ENCODE measurements at places on chromosomes 12 and 14.

DNA sequence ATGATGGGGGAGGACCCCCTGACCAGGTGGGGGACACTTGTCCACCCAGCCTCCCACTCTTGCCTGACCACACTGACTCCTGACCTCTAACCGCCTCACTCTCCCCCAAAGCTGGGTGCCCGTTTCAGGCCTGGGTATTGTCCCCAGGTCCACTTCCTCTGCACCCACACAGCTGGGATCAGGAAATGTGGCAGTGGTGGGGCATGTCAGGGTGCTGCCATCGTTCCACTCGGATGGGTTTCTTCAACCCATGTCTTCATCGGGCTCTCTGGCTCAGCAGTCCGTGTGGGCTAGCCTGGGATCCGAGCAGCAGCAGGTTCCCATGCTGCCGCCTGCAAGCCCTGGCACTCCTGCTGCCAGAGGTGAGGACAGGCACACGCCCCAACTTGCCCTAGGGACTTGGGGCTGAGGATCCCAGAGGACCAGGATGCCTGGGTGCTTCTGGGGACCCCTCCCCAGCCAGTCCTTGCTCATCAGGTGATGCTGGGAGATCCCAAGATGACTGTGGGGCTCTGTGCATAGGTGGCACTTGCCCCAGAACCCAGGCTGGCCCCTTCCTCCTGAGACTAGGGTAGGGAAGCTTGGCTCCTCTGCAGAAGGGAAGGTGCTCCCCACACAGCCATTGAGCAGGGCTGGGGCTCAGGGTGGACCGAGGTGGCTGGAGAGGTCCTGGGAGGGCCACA is 2.9 kb upstream of the CLBA1 start:
- DNase-seq: no peak

DNA sequence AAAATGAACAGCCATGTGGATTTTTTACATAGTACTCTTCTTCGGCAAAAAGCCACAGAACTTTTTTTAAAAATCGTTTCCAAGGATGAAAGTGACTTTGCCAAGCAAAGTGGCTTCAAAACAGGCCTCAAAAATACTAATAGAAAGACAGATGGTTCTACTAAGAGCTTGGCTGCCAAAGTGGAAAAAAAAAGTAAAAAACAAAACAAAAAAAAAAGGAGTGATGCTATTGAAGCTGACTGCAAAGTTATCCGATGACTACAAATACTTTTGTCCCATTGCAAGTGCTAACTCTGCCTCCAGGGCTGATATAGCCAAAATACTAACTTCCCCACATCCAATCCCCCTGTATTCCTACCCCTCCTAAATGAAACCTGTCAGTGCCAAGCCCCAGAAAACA is 277.6 kb downstream of the SOX5 start:
- no peak for DNase-seq

GRCh38 chr14:32472512-32473463 is 143.7 kb downstream of the AKAP6 start:
- no peak for DNase-seq

DNA sequence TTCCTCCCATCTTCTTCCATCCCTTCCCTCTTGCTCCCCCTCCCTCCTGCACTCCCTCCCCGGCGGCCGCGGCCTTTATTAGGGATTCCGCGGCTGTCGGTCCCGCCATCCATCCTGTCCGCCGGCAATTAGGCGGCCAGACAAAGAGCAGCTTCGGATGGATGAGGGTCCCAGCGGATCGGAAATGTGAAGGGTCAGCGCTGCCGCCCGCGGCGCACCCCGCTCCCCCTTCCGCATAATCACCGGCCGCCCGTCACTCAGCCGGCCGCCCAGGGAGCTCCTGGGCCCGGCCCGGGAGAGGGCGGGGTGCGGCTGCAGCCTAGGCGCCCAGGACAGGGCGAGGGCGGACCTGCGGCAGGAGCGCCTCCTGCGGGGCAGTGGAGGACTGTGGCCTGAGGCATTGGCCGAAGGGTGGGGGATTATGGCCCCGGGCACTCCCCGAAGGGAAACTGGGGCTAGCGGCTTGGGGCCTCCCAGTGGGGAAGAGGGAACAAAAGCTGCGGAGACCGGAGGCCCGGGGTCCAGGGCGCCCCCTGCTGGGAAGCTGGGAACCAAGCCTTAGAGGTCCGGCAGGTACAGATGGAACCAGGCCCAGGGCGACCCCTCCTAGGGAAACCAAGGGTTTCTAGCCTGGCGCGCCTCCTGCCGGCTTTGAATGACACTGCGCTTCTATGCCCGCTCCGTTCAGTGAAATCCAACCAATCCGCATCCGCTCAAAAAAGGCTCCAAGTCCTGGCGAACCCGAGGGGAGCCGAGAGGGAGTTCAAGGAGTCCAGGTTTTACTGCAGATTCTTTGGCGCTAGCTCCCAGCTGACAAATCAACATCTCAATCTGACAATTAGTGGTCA is 4.4 kb upstream of the DNAJC22 start:
- DNase-seq: peak; percentile 97

DNA sequence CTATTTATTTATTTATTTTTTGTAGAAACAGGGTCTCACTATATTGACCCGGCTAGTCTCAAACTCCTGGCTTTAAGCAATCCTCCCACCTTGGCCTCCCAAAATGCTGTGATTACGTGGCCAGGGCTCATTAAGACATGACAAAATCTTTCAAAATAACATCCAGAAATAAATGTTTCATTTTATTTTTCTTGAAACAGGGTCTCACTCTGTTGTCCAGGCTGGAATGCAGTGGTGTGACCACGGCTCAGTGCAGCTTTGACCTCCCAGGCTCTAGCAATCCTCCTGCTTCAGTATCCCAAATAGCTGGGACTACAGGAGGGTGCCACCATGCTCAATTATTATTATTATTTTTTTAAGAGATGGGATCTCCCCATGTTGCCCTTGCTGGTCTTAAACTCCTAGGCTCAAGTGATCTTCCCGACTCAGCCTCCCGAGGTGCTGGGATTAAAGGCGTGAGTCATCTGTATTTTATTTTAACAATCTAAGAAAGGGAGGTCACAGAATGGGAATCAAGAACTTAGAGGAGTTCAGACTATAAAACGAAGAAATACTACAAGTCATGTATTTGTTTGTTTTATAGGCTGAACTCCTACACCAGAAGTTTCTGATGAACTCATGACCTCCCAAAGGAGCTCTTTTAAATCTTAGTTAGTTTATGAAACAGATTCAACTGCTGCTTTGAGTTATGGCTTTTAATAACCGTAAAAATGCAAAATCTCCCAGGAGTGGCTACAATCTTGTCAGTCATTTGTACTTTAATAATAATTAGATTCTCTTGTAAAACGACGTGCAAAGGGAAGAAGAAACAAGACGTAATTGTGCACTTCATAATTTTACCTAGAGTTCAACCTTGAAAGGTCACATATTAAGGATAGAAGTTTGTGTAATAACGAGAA is 2.1 kb upstream of the TMEM263 start:
- DNase-seq: no peak

GRCh38 chr14:51534610-51535011 is 117.1 kb upstream of the FRMD6 start:
- DNase-seq: no peak

DNA sequence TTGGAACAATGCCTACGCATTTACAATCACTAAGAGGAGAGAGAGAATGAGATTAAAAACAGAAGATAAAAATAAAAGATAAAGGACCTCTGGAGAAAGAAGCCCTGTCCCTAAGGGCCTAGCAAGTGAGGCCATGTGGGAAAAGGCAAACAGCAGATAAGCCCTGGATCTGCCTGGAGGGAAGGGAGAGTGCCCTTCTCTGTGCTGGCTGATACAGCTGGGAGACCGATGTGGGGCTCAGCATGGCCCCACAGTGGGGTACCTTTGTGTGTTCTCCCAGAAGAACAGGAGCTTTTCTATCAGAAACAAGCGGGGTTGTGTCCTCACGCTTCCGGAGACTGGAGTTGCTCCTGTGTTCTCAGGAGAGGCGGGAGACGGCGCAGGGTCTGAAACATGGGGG is 59.9 kb downstream of the TMCC3 start:
- no peak for DNase-seq

GRCh38 chr14:23377573-23378563 is 1.0 kb downstream of the CMTM5 start:
- peak; percentile 28 for DNase-seq

DNA sequence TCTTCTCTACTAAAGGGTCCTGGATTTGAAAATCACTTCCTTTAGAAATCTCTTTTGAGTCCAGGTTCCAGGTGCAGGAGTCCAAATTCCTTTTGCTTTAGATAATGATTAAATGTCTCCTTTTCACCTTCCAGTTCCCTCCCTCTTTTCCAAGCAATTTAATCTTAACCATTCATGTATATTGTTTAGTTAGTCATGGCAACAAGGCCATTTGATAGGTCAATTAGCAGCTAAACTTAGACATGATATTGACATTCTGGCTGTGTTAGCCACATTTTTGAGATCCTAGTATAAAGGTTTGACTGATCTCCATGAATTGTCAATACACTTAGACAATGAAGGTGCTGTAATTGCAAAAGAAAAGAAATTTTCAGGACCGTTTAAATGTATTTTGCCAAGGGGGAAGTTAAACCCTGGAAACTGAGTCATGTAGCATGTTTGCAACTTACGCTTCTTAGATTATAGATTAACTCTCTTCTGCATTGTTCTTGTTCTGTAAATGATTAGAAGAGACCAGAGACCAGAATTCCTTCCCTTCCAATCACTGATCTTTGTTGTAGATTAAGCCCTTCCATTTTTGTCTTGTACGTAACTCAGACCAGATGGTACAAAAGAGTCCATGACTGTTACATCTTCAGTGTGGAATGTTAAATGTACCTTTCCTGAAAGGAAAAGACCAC is 12.4 kb upstream of the C12orf75 start:
- no peak for DNase-seq

GRCh38 chr12:29970501-29970900 is 186.8 kb upstream of the TMTC1 start:
- DNase-seq: no peak

- DNase-seq: no peak
Observed at GRCh38 chr14:105146976-105147635, 21.5 kb downstream of the JAG2 start.

DNA sequence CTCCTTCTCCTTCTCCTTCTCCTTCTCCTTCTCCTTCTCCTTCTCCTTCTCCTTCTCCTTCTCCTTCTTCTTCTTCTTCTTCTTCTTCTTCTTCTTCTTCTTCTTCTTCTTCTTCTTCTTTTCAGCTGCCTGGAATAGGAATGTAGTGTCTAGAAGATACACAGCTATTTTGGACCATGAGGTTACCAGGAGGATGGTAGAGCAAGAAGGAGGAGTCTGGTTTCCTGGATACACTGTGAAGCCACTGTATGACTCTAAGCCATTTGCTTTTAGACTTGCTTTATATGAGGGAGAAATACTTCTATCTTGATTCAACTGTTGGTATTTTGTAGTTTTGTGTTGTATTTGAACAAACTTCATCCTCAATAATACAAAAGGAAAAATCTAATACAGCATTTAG is 3.0 kb upstream of the MYBPC1 start:
- no peak for DNase-seq

GRCh38 chr14:92609955-92610354 is 96.4 kb downstream of the RIN3 start:
- peak; percentile 1 for DNase-seq

DNA sequence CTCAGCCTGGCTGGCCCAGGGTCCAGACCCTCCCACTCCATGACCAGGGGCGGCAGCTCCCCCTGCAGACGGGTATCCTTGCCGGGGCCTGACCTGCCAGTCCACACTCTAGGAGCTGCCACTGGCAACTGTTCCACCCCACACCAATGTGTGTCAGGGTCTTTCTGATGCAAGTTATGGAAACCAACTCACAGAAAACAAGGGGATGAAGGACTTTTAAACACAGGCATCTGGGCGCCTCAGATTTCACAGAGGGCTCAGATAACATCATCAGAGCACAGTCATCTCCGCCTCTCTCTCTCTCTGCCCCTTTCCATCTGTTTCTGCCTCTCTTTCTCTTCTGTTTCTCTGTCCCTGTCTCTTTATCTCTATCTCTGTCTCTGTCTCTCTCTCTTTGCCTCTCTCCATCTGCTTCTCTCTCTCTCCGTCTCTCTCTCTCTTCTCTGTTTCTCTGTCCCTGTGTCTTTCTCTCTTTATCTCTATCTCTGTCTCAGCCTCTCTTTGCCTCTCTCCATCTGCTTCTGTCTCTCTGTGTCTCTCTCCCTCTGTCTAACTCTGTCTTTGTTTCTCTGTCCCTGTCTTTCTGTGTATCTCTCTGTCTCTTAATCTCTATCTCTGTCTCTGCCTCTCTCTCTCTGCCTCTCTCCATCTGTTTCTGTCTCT is 67.4 kb upstream of the FBRSL1 start:
- DNase-seq: peak; percentile 63

- no peak for DNase-seq
Observed at GRCh38 chr12:52354200-52354599, 13.1 kb downstream of the KRT85 start.

- DNase-seq: no peak
Observed at GRCh38 chr12:97306147-97306546, 156.5 kb upstream of the RMST start.

GRCh38 chr12:67802731-67803130 is 154.2 kb downstream of the DYRK2 start:
- DNase-seq: no peak

- DNase-seq: no peak
Observed at GRCh38 chr14:95106971-95107370, 50.4 kb downstream of the DICER1 start.

- DNase-seq: no peak
Observed at GRCh38 chr12:121240484-121241101, 30.7 kb downstream of the P2RX4 start.

DNA sequence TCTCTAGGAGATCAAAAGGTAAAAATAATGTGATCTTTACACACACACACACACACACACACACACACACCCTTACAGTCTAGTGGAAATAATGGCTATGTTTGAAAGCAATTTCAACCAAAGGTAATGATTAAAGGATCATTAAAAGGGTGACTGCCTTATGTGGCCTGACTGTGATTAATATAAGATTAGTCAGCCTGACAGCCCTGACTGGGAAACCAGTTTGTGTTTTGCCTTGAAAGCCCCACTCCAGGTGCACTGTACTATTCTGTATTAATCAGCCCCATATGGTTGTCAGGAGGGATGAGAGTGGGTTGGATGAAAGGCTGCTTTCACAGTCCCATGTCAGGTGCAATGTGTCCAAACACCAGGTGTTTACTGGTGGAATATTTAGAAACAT is 10.5 kb downstream of the RASSF9 start:
- no peak for DNase-seq

DNA sequence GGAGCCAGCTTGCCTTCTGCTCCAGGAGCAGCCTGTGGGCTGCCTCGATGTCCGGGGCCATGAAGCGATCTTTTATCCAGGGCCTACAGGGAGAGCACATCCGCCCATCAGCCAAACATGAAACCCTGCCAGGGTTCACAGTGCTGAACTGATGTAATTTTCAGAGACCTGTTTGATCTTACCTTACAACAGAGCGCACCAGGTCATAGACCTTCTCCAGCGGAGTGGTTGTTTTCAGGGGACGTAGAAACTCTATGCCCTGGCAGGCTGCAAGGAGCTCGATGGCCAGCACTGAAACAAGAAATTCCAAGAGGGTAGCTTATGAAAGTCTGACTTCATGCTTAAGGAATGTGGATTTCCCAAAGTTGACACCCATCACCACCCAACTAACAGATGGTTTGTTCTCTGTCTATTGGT is 19.7 kb downstream of the HAL start:
- DNase-seq: no peak

DNA sequence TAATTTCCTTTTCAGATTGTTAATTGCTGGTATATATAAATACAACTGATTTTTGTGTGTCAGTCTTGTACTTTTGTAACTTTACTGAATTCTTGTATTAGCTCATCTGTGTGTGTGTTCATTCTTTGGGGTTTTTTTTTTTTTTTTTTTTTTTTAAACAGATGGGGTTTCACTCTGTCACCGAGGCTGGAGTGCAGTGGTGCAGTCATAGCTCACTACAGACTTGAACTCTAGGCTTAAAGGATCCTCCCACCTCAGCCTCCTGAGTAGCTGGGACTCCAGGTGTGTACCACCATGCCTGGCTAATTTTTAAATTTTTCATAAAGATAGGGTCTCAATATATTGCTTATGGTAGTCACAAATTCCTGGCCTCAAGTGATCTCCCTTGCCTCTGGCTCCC is 68.0 kb downstream of the WNK1 start:
- no peak for DNase-seq
